ENCODE measurements at places on chromosomes 7 and 10. TPM values are rescaled to one million over a fixed set of nuclear protein-coding genes. Genes with fewer than 3 reads are reported as not detected.

The MBL2 gene
- total RNA-seq: not detected

DNA sequence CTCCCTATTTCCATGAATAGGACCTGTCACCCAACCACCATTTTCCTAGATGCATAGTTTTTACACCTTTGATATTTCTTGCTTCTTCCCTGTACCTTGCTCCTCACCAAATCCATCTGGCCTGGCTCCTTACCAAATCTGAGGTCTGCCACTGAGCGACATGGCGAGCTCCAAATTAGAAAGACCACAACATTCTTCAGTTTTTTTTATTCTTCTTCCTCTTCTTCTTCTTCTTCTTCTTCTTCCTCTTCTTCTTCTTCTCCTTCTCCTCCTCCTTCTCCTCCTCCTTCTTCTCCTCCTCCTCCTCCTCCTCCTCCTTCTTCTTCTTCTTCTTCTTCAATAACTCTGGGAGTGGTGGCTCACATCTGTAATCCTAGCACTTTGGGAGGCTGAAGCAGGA lies 7.1 kb downstream of the CPED1 start:
- DNase-seq: no peak

The AKR1C8 gene
- total RNA-seq: not detected

The PPP1R3C gene
- total RNA-seq: 58.0 TPM

The C10orf95 gene
- not detected for total RNA-seq

The DOCK4 gene
- total RNA-seq: 17.8 TPM

- no peak for DNase-seq
These were observed 195.8 kb upstream of the NPVF start for GRCh38 chr7:25424113-25424512.

- DNase-seq: no peak
These were observed 35.5 kb downstream of the CFAP46 start for GRCh38 chr10:132906836-132907235.

- no peak for DNase-seq
These were observed 204.3 kb downstream of the SFMBT2 start for GRCh38 chr10:7206412-7207100.

The MOGAT3 gene
- not detected for total RNA-seq

- DNase-seq: no peak
These were observed 3.9 kb upstream of the VGF start for GRCh38 chr7:101169110-101169837.

DNA sequence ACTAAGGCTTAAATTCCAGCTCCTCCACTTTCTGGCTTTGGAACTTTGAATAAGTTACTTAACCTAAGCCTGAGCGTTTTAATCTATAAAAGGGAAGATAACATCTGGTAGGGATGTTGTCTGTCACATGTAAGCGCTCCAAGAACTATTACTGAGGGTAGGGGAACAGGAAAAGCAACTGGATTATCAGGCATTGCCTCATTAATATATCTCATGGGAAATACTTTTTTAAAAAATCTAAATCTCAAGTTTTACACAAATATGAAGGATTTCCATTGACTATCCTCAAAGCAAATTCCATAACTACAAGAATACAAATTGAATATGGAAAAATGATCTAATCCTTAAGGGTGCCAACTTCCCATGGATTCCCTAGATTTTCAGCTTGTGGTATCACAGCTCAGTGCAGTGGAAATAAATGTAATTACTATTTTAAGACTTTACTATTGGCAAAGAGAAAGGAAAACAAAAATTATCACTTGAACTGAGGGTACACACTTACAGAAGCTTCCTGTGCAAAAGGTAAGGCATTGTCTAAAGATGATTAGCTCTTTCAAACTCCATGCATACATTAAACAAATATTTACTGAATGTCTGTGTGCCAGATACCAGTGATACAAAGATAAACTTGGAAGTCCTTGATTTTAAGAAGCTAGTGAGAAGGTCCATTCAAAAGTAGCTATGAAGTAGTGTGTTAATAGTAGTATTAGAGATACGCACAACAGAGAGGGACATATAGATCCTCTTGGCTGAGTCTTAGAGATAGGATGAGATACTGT lies 38.4 kb downstream of the NT5C2 start:
- no peak for DNase-seq

DNA sequence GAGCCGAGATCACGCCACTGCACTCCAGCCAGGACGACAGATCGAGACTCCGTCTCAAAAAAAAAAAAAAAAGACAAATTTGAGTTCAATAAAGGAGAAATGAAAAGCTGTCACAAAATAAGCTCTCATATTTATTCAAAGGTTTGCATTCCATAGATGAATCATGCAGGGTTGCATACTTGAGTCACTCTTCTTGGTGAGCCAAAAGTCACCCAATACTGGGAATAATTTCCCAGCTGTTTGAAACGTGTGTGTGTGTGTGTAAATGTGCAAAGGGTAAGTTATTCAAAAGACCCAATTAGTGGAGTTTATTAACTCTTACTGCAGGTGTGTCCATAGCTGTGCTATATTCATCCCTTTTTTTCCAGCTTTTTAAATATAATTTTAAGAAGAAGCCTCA lies 297.7 kb downstream of the CCDC3 start:
- no peak for DNase-seq

The LIPK gene
- not detected for total RNA-seq

The APBB1IP gene
- 3.1 TPM for total RNA-seq

The GPNMB gene
- 137 TPM for total RNA-seq

DNA sequence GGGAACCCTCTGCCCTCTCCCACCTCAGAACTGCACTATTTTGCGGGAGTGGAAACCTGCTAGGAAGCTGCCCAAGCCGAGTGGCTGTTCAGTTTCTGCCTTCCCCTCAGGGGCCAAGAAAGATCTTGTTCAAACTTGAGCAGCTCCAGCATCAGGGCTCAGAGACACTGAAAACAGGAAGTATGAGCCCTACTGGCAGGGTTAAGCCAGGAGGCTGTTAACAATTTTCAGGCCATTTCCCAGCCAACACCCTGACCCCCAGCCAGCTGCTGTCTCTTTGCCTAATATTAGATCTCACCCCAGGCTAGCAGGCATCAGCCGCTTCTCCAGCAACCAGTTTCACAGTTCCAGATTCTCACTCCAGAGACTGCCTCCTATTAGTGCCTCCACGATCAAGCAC lies 9.2 kb downstream of the PLAU start:
- DNase-seq: peak; percentile 69
